Activated T-helper 2 cell treated with anti-CD3 and anti-CD28 coated beads, Interferon-gamma antibody, Interleukin-2, Interleukin-4, amounts not matched to agents 10 μg/mL and 5 μg/mL and 100 μg/mL, durations not matched to agents 14 hours and 24 hours and 36 hours (primary cell): ENCODE measurements at places on chromosomes 7 and 10.

DNA sequence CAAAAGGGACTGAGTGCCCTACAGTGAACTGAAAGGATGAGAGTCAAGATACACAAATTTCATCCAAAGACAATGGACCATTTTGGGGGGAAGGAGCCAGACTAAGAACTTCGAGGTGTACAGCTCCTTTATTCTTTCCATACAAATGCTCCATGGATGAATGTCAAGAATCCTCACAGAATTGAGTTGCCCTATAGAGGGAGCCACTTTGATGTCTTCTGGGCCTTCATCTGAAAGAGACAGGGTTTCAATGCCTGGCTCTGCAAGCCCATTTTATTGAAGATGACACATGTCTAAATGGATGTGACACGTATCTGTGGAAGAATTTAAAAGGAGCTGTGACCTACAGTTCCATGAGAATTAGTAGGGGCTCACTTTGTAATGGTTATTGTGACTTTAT, 32.0 kb upstream of the NRG3 start:
- H3K36me3 ChIP-seq = no peaks in the 10 kb centered on the region
- H3K4me1 ChIP-seq = no peaks in the 10 kb centered on the region
- H3K4me3 ChIP-seq = no peak overlapping the region
- no peaks in the 10 kb centered on the region for H3K27me3 ChIP-seq

DNA sequence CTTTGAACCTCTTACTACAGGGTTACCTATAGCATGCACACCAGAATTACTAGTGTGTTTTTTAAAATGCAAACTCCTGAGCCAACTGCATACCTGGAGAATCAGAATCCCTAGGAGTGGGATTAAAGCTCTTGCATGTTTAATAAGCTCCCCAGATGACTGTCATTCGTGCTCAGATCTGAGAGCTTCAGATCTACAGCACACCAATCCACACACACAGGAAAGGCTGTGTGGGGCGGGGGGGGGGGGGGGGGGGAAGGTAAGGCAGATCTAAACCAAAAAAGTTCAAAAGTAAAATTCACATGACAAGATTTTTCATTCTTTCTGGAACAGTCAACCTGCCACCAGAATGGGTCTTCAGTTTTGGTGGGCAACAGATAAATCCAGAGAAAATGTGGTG, 5.5 kb downstream of the FAM3C start:
- no peak overlapping the region for H3K4me3 ChIP-seq
- peaks cover 66% of the 10 kb centered on the region for H3K4me1 ChIP-seq
- no peak for DNase-seq
- H3K27ac ChIP-seq = no peak overlapping the region
- no peaks in the 10 kb centered on the region for H3K27me3 ChIP-seq

DNA sequence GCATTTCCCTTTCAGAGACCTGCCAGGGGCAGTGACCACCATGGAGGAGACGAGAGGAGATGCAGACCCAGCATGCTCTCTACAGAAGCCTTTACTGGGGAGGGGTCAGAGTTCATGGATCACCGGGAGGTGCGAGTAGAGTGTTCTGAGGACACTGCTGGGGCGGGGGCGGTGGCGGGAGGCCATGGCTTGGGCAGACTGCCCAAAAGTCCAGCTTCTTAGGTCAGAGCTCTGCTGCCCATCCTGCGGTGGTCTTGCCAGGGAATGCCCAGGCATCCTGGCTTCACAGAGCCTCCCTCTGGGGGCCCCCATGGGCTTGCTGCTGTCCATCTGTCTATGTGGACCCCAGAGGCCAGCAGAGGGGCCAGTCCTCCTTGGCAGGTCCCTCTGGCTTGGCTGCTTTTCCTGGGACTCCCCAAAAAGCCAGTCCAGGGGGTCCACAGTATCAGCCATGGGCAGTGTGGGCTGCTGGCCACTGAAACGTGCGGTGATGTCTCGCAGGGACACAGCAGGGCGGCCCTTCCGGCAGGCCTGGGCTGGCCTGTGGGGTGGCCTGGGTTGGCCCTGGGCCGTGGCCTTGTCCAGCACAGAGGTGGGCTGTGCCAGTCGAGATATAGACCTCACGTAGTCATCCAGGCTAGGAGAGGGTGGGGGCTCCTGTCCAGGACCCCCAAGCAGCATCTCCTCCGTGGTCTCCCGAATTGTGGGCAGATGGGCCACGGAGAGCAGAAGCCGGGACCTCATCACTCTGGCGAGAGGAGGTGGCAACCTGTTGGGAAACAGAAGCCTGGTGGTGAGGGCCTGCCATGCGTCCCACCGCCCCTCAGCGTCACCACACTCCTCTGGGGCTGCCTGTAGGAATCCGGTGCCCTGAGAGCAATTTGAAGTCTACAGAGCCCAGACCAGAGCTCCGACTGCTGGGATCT, 1.1 kb downstream of the DEPP1 start:
- H3K27me3 ChIP-seq = no peaks in the 10 kb centered on the region
- no peaks in the 10 kb centered on the region for H3K36me3 ChIP-seq
- H3K4me3 ChIP-seq = no peak overlapping the region
- DNase-seq = no peak
- H3K4me1 ChIP-seq = peaks cover 30% of the 10 kb centered on the region
- no peak overlapping the region for H3K27ac ChIP-seq

DNA sequence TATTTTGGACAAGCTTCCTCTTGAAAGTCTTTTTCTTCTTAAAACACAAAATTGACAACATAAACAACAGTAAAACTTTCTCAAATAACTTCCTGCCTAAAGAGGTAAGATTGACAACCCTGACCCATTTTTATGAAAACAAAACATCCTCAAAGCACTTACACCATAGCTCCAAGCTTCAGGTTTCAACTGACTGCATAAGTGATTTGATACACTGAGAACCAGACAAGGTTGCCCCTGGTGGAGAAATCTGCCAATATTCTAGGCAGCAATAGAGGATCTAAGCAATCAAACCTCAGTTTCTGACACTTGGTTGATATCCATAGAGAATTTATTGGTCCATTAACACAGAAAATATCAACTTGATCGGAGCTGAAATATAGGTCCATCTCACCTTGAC, 147.8 kb downstream of the ELAPOR2 start:
- no peak overlapping the region for H3K27ac ChIP-seq
- H3K4me3 ChIP-seq = no peak overlapping the region
- no peak for DNase-seq
- H3K36me3 ChIP-seq = no peaks in the 10 kb centered on the region

DNA sequence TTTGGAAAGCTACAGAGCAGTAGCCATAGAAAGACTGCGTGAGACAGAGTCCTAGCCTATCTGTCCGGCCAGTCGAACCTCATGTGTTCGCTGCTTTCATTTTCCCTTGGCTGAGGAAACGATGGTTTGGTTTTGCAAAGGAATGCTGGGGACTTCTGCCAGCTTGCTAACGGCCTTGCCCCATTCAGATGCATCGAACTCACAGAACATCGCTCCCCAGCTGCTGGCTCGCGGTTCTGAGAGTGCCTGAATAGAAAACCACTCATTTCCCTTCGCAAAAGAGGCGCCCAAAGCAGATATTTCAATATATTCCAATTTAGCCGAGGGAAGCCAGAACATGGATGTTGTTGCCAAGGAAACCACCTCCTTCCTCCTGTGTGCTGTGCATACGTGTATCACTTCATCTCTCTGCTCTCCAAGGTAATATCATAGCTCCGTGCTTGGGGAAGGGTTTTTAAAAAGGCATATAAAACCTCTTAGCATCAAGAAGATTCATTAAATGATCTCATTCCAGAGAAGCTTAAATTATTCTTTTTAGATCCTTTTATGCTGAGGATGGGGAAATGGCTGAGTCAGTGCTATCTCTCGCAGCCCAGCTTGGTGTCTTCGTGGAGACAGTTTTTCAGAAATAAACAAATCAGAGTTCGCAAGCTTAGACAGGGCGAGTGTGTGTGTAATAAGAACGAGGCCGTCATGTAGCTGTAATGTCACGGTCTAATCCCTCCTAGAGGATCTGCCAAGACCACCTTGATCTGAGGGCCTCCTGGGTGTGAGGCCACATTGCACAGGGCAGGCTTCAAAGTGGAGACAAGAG, 215.2 kb downstream of the RPS24 start:
- H3K27me3 ChIP-seq = peaks cover 3% of the 10 kb centered on the region
- no peak overlapping the region for H3K27ac ChIP-seq
- DNase-seq = no peak
- H3K4me3 ChIP-seq = no peak overlapping the region
- H3K4me1 ChIP-seq = peaks cover 36% of the 10 kb centered on the region

GRCh38 chr7:44469461-44470134, 20.9 kb downstream of the NUDCD3 start:
- no peak overlapping the region for H3K4me3 ChIP-seq
- DNase-seq = no peak
- no peaks in the 10 kb centered on the region for H3K27me3 ChIP-seq

GRCh38 chr7:85567983-85568382, 381.1 kb upstream of the SEMA3D start:
- no peak overlapping the region for H3K4me3 ChIP-seq
- no peak overlapping the region for H3K27ac ChIP-seq
- H3K4me1 ChIP-seq = no peaks in the 10 kb centered on the region
- H3K36me3 ChIP-seq = no peaks in the 10 kb centered on the region
